ENCODE measurements at places on chromosomes 5 and 9. TPM values are rescaled to one million over a fixed set of nuclear protein-coding genes. Genes with fewer than 3 reads are reported as not detected.

ERAP2 gene
- total RNA-seq = 49.3 TPM

NUTM2G gene
- total RNA-seq = not detected

SLCO6A1 gene
- total RNA-seq = not detected

PCDHB13 gene
- not detected for total RNA-seq

- H3K4me3 ChIP-seq = no peak overlapping the region
- H3K36me3 ChIP-seq = no peaks in the 10 kb centered on the region
- peaks cover 6% of the 10 kb centered on the region for H3K4me1 ChIP-seq
- peaks cover 15% of the 10 kb centered on the region for H3K27me3 ChIP-seq
- no peak overlapping the region for H3K27ac ChIP-seq
- DNase-seq = no peak
Measured at GRCh38 chr5:77301447-77301883, 91.0 kb downstream of the PDE8B start.

NIPSNAP3A gene
- 10.3 TPM for total RNA-seq

PCSK5 gene
- 1.5 TPM for total RNA-seq

GRM6 gene
- total RNA-seq = not detected

PHF24 gene
- 0.11 TPM for total RNA-seq

SMAD5 gene
- 19.7 TPM for total RNA-seq

GRCh38 chr5:172740428-172741205, 30.4 kb downstream of the DUSP1 start:
- H3K27me3 ChIP-seq = peaks cover 1% of the 10 kb centered on the region
- H3K4me3 ChIP-seq = no peak overlapping the region
- DNase-seq = no peak
- H3K36me3 ChIP-seq = no peaks in the 10 kb centered on the region

S1PR3 gene
- 7.1 TPM for total RNA-seq

GRCh38 chr9:80791836-80792235, 897.5 kb downstream of the TLE1 start:
- H3K4me1 ChIP-seq = no peaks in the 10 kb centered on the region
- no peaks in the 10 kb centered on the region for H3K27me3 ChIP-seq
- no peaks in the 10 kb centered on the region for H3K36me3 ChIP-seq
- H3K4me3 ChIP-seq = no peak overlapping the region

DNA sequence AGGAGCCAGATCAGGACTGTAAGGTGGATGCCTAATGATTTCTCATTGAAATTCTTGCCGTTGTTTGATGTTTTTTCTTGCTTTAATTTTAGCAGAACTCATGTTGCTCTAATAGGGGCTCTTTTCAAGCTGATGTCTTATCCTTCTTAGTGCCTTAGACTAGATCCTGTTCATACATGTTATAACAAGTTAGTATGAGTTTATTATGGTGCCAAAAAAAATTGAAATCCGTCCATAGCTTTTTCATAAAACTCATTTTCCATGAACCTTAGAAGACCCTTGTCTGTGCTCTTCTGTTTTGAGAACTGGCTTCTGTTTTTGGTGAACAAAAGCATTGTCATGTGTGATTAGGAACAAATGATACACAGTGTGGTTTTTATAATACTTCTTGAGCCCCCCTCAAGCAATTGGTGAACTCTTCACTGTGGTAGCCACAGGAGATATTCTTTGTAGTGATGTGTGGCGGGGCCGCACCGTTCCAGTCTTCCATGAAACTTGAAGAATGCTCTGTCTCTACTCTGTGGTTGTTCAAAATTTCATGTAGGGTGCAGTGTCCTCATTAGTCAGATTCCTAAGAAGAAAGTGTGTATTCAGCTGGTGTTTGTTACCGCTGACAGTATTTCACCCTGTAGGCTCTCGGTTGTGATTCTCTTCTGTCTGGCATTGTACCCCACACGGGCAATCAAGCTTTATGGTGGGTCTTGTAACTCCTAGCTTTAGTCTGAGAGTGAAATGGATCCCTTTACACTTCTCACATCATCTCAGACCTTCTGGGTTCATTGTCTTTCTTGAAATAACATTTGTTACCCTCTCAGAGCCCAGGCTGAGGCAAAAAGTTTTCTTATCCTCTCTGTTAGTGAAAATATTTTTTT, 10.7 kb downstream of the OTULIN start:
- H3K27me3 ChIP-seq = no peaks in the 10 kb centered on the region
- H3K27ac ChIP-seq = peak overlapping the region; percentile 88
- H3K4me1 ChIP-seq = peaks cover 66% of the 10 kb centered on the region
- H3K36me3 ChIP-seq = peaks cover 63% of the 10 kb centered on the region
- peak overlapping the region; percentile 42 for H3K4me3 ChIP-seq
- DNase-seq = no peak

DNA sequence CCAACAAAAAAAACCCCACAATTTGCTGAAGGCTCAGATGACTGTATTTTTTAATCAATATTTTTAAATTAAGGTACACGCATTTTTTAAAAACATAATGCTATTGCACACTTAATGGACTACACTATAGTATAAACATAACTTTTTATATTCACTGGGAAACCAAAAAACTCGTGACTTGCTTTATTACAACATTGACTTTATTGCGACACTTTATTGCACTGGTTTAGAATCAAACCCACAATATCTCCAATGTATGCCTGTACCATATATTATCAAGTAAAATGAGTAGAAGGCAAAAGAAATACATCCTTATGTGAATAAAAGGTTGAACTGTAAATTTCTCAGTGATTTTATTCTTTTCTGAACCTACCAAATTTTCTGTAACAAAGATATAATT, 53.7 kb downstream of the RICTOR start:
- DNase-seq = no peak
- H3K27ac ChIP-seq = no peak overlapping the region
- peaks cover 45% of the 10 kb centered on the region for H3K4me1 ChIP-seq
- H3K4me3 ChIP-seq = no peak overlapping the region

DNA sequence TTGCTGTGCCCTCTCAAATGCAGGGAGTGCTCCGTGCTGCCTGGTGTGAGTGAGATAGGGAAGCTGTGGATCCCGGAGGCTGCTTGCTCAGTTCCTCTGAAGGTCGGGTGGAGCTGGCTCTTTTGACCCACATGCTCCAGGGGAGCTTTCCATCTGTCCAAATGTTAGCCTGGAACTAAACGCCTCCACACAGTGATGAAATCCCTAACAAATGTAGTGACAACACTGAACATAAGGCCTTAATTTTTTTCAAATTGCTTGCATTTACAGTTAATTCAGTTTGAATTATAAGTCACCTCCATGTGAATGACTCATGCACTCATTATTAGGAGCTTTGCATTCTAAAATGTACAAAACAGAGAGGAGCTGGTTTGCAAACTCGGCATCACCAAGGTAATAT, 27.0 kb downstream of the PRDM6 start:
- H3K27ac ChIP-seq = no peak overlapping the region
- DNase-seq = no peak
- H3K27me3 ChIP-seq = peaks cover 50% of the 10 kb centered on the region
- H3K4me1 ChIP-seq = peaks cover 2% of the 10 kb centered on the region
- no peaks in the 10 kb centered on the region for H3K36me3 ChIP-seq
- no peak overlapping the region for H3K4me3 ChIP-seq

DNA sequence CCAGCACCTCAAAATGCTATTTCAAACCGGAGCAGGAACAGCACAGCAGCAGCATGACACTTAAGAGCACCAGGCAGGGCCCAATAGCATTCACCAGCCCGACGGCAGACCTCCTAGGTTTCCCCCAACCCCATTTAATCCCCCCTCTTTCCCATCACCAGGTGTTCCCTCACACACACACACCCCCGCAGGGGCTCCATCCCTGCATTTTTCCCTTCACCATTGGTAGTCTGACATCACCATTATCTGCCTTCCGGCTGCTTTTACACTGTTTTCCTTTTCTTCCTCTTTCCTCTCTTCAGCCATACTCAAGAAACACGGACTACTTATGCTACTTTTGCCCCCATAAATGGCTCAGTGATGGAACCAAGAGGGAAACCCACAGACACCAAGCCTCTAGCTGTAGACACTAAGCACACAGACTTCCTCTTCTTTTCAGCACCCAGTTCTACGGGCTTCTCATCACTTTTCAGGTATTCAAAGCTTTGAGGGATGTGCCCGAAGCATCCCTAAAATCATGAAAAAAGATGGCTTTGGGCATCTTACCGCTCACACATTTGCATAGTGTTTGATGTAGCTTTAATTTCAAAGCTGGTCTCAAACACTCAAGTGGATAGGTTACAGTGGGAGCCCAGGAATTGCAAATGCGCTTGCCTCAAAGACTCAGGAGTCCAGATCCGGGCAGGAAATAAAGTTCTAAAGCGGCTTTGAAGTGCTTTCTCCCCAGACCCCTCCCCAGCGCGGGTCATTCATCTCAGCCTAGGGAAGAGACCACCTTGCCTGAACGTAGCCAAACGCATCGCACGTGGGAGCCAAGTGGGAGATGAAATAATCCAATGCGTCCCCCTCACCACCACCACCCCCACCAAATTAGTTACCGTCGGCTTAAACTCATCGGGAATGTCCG, 141.5 kb downstream of the TSSK1B start:
- peak overlapping the region; percentile 86 for H3K4me3 ChIP-seq
- peaks cover 22% of the 10 kb centered on the region for H3K4me1 ChIP-seq
- peaks cover 74% of the 10 kb centered on the region for H3K27me3 ChIP-seq
- DNase-seq = no peak
- H3K27ac ChIP-seq = no peak overlapping the region

DNA sequence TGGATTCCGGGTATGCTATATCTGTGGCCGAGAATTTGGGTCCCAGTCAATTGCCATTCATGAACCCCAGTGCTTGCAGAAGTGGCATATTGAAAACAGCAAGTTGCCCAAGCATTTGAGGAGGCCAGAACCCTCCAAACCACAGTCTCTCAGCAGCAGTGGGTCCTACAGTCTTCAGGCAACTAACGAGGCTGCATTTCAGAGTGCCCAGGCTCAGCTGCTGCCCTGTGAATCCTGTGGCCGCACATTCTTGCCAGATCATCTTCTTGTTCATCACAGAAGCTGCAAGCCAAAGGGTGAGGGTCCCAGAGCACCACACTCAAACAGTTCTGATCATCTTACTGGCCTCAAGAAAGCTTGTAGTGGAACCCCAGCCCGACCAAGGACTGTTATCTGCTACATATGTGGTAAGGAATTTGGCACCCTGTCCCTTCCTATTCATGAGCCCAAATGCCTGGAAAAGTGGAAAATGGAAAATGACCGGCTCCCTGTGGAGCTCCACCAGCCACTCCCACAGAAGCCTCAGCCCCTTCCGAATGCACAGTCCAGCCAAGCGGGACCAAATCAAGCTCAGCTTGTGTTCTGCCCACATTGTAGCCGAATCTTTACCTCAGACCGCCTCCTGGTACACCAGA, 23.0 kb downstream of the ZNF474 start:
- H3K4me1 ChIP-seq = peaks cover 11% of the 10 kb centered on the region
- no peak overlapping the region for H3K4me3 ChIP-seq
- DNase-seq = no peak
- H3K27me3 ChIP-seq = no peaks in the 10 kb centered on the region
- H3K36me3 ChIP-seq = no peaks in the 10 kb centered on the region

DNA sequence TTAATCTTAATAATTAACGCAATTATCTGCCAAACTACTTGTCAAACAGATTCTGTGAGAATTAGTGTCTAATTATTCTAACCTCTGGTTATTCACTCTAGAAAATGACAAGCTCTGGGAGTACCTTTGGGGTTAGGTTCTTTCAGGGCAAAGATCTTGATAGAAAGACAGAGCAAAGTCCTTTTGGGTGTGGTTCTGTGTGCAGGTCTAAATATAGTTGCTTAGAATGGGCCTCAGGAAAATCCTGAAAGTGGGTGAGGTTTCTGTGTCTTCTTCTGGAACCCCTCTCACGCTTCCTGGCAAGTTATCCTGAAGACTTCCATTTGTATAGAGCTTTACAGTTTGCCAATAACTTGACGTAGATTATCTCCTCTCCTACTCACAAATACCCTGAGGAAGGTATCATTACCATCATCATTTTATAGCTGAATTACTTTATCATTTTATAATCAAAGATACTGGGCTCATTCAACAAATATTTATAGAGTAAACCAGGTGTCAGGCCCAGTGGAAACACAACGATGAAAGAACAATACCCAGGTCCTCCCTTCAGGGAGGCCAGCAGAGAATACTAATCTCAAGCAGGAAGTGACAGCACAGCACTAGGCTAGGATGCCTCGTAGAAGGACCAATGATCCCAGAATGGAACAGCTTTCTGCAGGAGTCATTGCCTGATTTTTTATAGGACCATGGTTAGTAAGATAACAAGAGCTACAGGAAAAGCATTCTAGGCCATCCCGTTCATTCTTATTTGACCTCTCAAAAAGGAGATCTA, 27.6 kb upstream of the LHFPL2 start:
- H3K4me1 ChIP-seq = no peaks in the 10 kb centered on the region
- no peak overlapping the region for H3K4me3 ChIP-seq
- no peak for DNase-seq

ALDOB gene
- total RNA-seq = not detected

- H3K36me3 ChIP-seq = peaks cover 40% of the 10 kb centered on the region
- peak; percentile 17 for DNase-seq
Measured at GRCh38 chr5:219460-219863, 1.3 kb downstream of the SDHA start.
